MV-4-11 (cell line): ENCODE measurements at places on chromosomes 7 and 10.

DNA sequence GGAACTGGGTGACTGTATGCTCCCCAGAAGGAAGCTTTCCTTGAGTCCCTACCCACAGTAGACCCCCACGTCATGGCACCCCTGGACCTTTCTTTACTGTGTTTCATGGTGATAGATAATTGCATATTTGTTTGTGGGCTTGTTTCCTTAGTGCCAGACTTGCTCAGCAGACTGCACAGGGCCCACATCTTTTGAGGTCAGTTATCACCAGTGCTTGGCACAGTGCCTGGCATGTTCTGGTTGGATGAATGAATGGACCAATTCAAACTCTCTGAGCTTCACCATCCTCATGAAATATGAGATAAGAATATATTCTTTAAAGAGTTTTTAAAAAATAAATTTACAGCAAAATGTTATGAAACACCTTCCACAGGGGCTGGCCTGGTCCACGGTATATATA is 78.4 kb upstream of the EMX2 start:
- DNase-seq, result no peak

DNA sequence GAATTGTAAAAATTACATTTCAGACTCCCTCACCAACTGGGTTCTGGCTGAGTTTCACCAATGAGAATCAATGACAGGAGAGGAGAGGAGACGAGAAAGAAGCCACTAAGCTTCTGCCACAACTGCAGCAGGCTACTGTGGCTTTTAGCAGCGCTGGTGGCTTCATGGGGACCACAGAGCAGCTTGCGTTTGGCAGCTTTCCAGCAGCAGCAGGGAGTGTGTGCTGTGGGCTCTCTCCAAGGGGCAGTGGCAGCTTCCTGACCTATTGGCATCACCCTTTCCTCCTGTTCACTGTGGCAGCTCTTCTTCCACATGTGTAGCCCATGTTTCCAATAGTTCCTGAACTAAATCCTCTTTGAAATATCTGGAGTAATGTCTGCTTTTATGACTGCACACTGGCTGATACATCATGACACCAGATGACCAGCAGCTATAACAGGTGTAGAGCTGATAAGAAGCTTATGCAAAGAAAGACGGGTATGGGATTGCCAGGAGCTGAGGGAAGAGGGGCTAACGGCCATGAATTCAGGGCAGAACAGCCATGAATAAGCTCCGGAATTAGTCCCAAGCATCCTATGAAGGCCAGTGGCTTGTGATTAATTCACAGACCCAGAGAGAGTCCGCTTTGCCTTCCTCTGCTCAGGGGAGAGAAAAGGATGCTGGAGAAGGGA is 46.8 kb downstream of the KCNH2 start:
- peak; percentile 80 for DNase-seq

- no peak for DNase-seq
Observed at GRCh38 chr7:158025686-158026600, 561.7 kb downstream of the PTPRN2 start.

GRCh38 chr10:99347672-99348071 is 18.5 kb downstream of the CNNM1 start:
- DNase-seq, result no peak

DNA sequence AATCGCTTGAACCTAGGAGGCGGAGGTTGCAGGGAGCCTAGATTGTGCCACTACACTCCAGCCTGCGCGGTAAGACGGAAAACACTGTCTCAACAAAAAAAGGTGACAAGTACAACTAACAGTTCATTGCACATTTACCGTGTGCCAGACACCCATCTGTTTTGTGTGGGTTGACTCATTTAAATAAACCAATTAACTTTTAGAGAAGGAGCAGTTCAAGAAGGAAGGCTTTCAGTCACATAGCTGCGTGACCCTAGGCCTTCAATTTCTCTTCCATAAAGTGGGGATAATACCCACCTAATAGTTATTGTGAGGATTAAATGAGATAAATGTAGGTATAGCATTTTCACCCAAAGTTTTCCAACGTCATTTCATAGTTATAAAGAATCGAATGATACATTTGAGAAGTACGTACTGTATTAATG is 52.3 kb upstream of the KDM7A start:
- DNase-seq, result no peak

DNA sequence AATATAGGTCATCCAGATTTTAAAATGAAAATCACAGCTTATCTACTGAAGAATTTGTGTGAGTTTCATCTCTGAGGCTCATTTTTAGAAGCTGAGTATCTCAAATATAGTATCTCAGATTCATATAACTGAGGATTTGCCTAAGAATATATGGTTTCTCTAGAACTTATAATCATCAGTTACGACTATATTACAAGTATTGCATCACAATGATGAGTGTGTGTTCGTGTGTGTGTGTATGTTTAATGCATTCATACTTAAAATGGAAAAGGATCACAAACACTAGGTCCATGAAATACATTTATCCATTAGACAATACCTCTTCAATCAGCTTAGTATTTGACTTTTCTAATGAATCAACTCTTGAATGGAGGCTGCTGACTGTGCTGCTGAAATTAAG is 21.3 kb downstream of the RUFY2 start:
- DNase-seq, result no peak

DNA sequence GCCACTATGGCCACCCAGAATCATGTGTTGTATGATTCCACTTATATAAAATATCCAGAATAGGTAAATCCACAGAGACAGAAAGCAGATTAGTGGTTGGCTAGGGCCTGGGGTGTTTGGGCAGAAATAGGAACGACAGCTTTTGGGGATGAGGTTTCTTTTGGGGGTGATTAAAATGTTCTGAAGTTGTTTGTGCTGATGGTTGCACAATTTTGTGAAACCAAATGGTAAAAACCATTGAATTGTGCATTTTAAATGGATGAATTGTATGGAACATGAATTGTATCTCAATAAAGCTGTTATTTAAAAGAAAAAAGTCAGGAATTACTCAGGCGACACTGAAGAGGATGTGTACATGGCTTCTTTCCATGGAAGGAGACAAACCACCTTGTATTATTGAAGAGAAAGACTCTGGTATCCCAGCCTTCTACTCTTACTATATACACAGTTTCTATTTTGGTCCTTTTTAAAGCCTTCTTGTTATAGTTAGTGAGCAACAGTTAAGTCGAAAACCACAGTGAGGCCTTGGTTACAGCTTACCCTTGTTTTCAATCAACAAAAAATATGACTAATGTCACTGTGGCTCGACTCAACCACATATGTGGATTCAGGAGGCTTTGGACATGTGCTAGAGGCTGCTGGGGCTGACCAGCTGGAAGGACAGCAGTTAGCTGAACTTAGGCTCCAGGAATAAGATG is 57.1 kb upstream of the KMT2E start:
- peak; percentile 99 for DNase-seq

GRCh38 chr10:132169766-132170560 is 16.8 kb upstream of the DPYSL4 start:
- no peak for DNase-seq

- DNase-seq, result no peak
Observed at GRCh38 chr7:25028370-25029021, 48.5 kb upstream of the OSBPL3 start.

DNA sequence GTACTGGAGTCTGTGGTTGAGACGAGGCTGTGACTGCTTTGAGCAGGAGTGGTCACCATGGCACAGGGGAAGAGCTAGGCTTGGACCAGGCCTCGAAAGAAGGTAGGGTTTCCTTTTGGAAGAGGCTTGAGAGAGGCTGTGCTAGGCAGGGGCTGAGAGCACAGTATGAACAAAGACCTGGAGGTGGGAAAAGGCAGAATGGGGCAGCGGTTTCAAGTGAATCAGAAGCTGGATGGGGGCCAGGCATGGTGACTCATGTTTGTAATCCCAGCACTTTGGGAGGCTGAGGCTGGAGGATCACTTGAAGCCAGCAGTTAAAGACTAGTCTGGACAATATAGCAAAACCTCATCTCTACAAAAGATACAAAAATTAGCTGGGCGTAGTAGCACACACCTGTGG is 65.9 kb downstream of the CLIP2 start:
- DNase-seq, result peak; percentile 70

- DNase-seq, result no peak
Observed at GRCh38 chr7:112940314-112940732, 146.3 kb downstream of the GPR85 start.

DNA sequence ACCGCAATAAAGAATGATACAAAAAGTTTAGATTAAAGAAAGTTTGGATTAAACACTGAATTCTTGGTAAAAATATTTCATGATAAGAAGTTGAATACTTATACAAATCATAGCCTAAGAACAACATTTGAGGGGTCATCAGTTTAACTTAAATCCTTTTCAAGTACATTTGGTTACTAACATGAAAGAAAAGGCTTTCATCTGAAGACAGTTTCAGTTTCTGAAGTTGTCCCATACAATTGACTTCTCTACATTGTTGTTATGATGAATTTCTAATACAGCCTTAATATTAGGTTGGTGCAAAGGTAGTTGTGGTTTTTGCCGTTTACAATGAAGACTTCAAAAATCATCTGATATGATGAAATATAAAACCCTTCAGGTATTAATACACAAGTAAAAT is 317.5 kb upstream of the MAGI2 start:
- no peak for DNase-seq

- DNase-seq, result no peak
Observed at GRCh38 chr7:74452748-74453321, 871 bp upstream of the GTF2IRD1 start.

GRCh38 chr7:138645284-138645683 is 55.9 kb downstream of the SVOPL start:
- DNase-seq, result no peak

- DNase-seq, result peak; percentile 17
Observed at GRCh38 chr10:97650726-97651125, 10.3 kb downstream of the PI4K2A start.

DNA sequence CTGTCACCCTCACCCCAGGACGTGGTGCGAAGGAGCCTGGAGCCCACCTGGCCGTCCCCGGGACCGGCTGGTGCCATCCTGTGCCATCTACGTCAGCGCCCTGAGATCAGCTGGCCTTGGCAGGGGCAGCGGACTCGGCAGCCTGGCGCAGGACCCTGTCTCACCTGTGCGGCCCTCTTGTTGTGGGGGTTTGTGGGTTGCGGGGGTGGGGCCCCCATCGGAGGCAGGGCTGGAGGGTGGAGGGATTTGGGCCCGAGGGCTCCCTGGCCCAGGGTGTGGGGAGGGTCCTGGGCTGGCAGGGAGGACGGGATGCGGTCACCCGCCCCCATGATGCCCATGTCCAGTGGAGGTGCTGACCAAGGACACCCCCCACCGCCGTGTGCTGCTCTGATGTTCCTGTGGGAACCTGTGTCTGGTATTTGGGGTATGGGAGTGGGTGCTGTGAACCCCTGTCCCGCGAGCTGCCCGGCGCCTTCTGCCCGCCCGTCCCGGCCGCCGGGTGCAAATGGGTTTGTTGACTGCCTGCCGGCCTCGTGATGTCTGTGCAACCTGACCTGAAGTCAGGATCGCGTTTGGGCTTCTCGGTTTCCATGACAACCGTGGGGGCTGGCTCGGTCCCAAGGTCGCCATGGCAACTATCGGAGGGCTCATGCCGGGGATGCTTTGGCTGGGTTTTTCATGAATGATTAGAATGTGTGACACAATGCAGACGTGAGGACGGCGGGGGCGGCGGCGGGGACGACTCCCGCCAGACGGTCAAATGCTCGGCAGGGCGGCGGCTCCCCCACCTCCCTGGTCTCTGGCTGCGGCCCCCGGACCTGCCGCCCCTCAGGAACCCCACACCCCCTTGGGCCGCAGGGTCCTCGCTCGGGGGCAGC is 7.3 kb downstream of the MAFK start:
- DNase-seq, result no peak

DNA sequence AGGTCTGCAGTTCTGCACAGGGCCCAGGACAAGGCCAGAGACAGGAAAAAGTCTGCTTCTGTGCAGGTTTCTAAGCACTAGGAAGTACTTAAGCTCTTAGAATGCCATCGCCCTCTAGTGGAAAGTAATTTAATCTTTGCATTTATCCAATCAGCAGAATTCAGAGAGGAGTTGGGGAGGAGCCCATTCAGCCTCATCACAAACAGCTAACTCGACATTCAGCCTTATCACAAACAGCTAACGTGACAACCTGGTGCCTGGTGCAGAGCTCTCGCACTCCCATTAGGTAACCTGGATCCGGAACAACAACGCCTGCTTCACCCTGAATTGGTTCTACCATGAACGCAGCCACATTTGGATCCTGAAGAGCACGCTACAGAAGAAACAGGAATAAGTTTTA is 15.2 kb downstream of the OAT start:
- DNase-seq, result peak; percentile 82

GRCh38 chr7:69367780-69368179 is 230.5 kb upstream of the AUTS2 start:
- no peak for DNase-seq

GRCh38 chr10:88958721-88959120 is 6.1 kb upstream of the ACTA2 start:
- DNase-seq, result no peak

DNA sequence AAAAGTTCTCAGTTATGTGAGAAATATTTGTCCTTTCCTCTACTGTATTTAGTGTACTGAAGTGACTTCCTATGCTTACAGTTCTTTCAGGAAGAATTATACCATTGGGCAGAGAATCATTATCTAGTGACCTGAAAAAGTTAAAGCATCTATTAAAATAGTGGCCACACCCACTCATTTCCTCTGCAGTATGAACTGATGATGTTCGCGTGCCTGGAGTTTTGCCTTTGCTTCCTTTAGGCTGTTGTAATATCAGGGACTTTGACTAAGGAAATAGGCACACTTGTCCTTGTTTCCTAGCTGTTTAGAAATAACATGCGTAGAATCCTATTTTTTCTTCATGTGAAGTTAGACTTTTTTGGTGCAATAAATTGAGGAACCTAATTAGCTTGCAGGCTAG is 100.7 kb downstream of the ZMYND11 start:
- DNase-seq, result no peak
